NCI-H1417 treated with DMSO at 0.1 percent for 48 hours (cell line): ENCODE measurements at places on chromosomes 4 and X.

- DNase-seq: peak; percentile 69
Observed at GRCh38 chr4:182143822-182144625, 99.2 kb upstream of the TENM3 start.

GRCh38 chr4:49063670-49064069 is 77.6 kb downstream of the CWH43 start:
- DNase-seq: no peak

DNA sequence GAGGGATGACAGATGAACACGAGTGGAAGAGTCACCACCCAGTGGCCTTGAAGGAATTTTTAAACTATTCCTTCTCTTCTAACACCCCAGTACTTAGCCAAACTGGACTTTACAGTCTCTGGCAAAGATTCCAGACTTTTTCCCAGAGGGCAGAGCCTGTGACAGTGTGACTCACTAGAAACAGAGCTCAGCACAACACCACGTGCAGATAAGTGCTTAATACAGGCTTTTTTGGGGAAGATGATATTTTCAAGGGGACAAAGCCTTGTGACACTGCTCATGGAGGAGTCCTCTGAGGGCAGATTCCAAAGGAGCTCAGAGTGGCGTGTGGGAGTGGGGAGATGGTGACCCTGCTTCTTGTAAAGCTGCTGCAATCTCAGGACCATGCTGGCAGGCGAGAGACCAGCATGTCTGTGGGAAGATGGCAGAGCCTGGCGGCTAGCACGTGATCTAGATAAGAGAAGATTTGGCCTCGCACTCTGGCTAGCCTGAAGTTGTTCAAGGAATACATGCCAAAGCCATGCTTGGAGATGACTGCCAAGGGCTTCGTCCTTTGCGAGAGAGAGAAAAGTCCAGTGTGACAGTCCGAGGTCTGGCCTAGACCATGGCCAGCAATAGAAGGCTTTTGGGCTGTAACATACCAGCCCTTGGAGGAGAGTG is 2.4 kb downstream of the RAB33A start:
- no peak for DNase-seq

DNA sequence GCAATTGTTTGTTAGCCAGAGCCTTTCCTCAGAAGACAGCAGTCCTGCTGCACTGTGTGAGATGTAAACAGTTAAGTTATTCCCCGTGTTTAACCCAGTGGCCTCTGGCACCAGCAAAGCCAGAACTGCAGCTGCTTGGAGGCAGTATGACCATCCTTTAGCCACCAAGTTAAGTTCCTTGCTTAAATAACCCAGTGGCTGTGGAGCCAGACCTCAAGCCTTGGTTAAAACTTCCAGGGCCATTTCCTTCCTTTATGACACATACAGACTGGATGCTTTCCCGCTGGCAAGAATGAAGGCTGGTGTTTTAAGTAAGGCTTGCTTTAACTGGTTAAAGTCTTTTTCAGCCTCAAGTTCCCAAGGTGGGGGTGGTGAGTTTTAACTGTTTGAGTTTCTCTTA is 379.8 kb downstream of the DCAF12L2 start:
- DNase-seq: no peak

GRCh38 chrX:13090339-13091110 is 46.1 kb upstream of the FAM9C start:
- DNase-seq: no peak

GRCh38 chr4:2085496-2085901 is 26.4 kb downstream of the NAT8L start:
- DNase-seq: no peak

DNA sequence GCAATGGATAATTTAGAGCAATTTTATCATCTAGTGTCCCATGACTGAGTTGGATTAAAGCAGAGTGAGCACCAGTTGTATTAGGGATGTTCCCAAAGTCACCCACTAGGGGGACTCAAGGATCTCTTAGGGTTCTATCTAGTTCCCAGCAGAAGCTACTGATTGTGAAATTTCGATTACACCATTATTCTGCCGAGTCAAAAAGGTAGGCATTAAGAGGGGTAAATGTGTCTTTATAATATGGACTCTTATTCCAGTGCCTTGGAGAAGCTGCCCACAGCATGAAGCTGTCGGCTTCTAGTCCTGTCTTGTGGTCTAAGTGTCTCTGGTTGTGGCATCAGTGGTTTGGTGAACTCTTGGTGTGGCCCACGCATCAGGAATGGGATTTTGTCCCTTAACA is 53.3 kb downstream of the RGS12 start:
- DNase-seq: no peak

DNA sequence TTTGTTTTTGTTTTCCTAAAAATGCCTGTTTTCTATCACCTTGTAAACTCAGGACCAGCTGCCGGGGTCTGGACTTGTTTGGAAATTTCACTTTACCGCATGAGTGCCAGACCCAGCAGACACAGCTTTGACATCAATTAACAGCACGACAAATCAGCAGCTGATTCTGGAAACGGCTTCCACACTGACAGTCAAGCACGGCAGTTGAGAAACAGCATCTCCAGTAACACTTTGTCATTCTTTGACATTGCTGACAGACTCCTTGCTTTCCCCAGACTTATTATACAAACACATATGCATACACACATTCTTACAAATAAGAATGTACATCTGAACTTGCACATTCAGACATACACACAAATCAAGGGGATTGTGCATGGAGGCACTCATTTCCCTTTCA is 1017.6 kb upstream of the HS3ST1 start:
- no peak for DNase-seq

- DNase-seq: no peak
Observed at GRCh38 chr4:16676230-16676770, 222.1 kb downstream of the LDB2 start.

- DNase-seq: peak; percentile 86
Observed at GRCh38 chr4:8039290-8039689, 99.6 kb upstream of the AFAP1 start.
